ENCODE measurements at places on chromosomes 3 and 15.
A peak's percentile ranks its signal among the peaks of the same experiment; 100 is the strongest.

GRCh38 chr3:25527336-25527735 is 99.3 kb downstream of the RARB start:
- no peak for DNase-seq

DNA sequence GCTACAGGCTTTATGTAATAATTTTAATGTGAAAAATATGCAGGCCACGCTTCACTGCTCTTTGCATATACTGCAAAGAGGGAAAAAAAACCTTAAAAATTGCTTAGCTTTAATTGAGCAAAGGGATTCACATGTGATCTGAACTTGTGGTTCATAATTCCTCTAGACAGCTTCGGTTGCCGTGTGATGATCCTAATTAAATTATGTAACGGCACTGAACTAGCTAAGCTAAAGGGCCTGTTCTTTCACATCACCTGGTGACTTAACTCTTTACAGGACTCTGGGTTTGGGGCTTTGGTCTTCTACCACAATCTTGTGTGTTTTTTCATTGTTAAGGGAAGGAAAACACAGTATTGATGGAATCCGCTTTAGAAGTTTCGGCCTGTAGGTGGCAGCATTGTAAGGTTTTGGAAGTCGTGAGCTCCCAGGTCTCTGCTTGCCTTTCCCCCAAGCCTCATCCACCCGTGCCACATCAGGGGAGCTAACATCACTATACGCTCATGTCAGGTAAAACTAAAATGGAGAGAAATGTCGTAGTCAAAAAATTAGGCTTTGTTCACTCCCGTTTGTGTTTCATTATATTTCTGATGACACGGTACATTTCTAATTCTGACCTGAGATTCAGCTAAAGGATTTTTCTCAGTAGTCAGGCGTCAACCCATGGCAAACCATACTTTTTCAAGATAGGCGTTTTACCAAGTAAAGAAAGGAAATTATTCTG is 205.6 kb upstream of the DPH6 start:
- DNase-seq = peak; percentile 65

GRCh38 chr15:35912196-35912595 is 366.2 kb upstream of the DPH6 start:
- no peak for DNase-seq

DNA sequence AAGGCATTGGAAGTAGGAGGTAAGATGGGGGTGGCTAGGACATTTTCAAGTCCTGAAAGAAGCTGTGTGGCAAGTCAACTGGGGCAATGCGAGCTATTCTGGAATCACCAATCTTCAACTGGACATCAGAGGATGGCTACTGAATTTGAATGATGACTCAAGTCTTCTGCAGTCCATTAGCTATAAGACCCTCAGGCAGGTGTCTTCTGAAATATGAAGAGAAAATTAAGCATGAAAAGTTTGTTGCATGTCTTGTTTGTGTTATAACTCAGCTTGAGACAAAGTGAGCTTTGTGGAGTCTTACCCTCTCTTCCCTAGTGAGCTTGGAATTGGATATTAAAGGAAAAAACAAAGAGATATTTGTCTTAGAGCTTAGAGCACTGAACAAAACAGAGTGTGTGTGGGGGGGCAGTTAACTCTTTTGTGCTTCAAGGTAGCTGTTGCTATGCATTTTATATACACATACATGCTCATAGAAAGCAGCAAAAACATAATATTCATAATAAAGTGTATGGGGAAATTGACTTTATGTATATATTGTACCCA is 979.1 kb downstream of the MCTP2 start:
- DNase-seq = no peak

- DNase-seq = no peak
Observed at GRCh38 chr3:179432451-179432850, 18.8 kb downstream of the GNB4 start.

DNA sequence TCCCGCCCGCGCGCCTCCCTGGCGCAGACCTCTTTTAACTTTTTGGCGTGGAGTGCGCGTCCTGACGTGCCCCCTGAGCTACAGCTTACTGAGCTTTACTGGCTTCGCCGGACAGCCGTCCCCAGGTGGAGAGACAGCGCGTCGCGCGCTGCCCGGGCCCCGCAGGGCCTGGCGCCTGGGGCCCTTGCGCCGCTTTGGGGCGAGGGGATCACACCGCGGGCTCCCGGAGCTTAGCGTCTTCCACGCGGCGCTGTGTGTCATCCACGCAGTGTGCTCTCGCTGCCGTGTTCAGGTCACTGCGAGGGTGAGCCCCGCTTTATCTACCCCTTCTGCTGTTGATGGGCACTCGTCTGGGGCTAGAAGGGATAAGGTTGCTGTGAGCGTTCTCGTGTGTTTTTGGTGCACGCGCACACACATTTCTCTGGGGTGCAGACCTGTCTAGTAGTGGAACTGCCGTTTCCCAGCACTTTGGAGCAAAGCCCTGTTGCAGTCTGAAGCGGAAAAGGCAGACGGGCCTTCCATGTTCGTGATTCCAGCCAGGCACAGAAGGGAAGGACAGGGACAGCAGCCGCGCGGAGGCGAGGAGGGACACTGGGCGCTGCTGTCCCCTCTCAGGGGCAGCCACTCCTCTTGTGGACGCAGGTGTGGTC is 33.1 kb upstream of the ALDH1L1 start:
- DNase-seq = no peak

- DNase-seq = no peak
Observed at GRCh38 chr3:12352253-12352652, 63.4 kb downstream of the PPARG start.

GRCh38 chr15:101053261-101053660 is 134.1 kb downstream of the LRRK1 start:
- DNase-seq = no peak

DNA sequence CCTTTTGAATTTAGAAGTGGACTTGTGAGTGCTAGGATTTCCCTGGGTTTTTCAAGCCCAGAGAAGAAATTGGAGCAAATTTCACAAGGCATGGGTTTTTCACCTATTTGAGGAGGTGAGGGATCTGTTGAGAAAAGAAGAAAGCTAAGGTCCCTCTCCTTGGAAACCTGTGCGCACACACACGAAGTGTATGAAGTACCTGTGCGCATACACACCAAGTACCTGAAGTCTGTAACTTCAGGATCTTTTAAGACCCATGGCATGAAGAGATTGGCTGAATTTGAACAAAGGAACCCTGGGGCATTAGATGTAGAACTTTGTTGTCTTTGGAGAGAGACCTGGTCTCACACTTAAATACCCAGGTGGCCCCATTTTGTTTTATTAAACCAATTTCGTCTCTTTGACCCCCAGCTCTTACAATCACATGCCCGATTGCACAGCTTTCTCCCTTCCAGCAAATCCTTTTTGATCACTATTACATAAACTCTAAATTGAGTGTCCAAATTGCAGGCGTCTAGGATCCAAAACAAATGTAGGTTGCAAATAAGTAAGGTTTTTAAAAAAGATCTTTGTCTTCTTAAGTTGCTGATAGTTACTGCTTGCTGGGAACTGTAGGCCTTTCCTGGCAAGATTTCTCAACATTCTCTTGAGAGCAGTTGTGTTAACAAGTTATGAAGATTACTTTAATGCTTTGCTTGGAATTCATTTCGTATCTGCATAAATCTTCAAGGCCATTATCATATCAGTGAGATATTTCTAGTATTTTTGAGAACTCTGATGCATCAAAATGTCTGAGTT is 64.3 kb downstream of the CMTM8 start:
- no peak for DNase-seq

DNA sequence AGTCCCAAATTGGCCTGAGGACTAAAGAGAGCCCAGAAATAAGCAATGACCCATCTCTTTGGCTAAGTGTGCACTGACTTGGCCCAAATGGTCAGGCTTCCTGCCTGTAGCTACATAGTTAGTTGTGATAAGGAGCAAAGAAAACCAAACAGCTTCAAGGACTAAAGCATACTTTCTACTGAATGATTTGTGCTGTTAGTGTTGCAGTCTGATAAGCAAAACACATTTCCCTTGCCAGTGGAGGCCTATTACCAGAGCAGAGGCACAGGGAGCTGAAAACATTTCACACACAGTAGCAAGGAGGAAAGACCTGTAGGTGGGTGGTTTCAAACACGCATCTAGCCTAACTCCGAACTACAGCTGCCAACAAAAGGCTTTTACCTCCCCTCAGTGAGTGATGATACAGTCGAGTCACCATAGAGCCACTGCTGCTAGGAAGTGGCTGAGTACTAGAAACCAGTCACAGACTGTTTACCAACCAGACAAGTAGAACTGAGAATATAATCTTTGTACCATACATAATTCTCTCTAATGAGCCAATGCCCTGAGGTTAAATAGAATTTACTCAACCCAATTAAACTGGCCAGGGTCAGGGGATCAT is 222.3 kb upstream of the THBS1 start:
- peak; percentile 49 for DNase-seq

- no peak for DNase-seq
Observed at GRCh38 chr3:51712511-51712931, 5.7 kb downstream of the GRM2 start.

DNA sequence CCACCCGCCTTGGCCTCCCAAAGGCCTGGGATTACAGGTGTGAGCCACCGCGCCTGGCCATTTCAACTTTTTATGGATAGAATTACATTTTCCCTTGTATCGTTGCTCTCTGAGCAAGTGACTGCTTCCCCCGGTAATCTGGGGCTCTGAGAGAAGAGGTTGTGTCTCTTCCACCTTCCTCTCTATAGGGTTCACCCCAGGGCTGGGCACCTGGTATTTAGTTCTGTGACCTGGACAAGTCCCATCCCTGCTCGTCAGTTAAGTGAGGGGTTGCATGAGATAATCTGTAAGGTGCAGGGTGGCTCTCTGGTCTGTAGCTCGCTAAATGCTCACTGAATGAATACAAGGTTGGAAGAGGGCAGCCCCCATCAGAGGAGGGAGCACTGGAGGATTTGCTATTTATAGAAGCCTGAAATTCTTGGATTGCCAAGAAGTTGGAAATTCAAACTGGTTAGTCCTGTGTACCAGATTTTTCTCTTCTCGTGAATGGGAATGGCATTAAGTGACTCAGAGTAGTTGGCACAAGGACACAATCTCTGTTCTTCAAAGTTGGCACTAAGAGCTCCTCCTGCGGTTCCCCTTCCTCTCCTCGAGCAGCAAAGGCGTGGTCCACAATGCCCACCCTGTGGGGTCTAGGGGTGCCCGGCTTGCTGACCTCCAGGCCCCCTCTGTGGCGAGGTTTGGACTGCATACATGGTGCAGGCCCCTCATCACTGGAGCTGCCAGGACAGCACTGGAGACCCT is 68.1 kb upstream of the DLG1 start:
- no peak for DNase-seq

- DNase-seq = no peak
Observed at GRCh38 chr3:132710311-132710710, 11.9 kb downstream of the NPHP3 start.

GRCh38 chr15:36897834-36898233 is 202.5 kb downstream of the MEIS2 start:
- DNase-seq = no peak

DNA sequence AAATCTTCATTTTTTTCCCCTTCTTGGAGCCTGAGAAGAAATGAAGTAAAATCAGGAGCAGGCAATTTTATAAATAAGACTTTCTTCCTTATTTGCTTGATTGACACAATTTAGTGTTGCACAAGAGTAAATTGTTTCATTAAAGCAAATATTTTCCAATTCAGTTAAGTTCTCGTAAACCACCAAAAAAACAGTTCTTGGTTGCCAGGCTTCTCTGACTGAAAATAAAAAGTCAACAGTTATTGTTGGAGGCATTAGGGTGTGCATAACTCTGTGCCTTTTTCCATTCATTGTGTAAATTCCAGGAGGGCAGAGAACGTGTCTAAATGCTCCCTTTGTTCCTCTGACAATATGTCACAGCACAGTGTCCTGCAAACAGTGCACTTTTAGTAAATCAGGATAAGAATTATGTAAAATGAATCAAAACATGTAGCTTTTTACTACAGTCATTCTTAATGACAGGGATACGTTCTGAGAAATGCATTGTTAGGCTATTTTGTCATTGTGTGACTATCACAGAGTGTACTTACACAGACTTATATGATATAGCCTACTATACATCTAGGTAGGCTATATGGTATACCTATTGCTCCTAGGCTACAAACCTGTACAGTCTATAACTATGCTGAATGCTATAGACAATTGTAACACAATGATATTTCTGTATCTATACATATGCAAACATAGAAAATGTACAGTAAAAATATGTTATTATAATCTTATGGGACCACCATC is at the start of gene CP:
Gene CP, minus strand, starts transcription at position 47 of the 735 bp plus-strand sequence. Its CDS starts 37 bp downstream, at position 10.
- peak; percentile 57 for DNase-seq

- DNase-seq = no peak
Observed at GRCh38 chr3:96814651-96815567, 515 bp downstream of the EPHA6 start.

- no peak for DNase-seq
Observed at GRCh38 chr15:77185242-77185785, 114.4 kb upstream of the TSPAN3 start.

- peak; percentile 45 for DNase-seq
Observed at GRCh38 chr3:128497305-128498126, 4.5 kb upstream of the GATA2 start.

- DNase-seq = no peak
Observed at GRCh38 chr15:29133791-29134190, 135.8 kb downstream of the NSMCE3 start.

GRCh38 chr3:122825460-122825859 is 30.6 kb downstream of the SLC49A4 start:
- no peak for DNase-seq

- DNase-seq = peak; percentile 74
Observed at GRCh38 chr3:12990781-12991480, 82.3 kb downstream of the IQSEC1 start.

DNA sequence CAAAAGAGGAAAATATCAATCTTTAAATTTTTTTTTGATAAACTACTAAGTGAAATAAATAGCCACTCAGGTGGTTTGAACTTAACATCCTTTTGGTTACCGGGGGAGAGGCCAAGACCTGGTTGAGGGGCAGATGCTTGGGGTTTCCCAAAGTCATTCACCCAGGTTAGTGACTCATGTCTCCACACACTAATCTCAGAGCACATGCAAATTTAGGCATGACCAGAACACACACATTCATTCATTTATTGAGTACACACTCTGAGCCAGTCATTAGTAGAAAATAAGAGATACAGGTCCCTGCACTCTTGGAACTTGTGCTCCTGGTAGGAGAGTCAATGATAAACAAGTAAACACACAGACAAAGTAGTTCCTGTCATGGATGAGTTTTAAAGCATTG is 7.3 kb downstream of the ILDR1 start:
- DNase-seq = peak; percentile 73

- peak; percentile 66 for DNase-seq
Observed at GRCh38 chr3:134707908-134708597, 57.2 kb upstream of the KY start.

GRCh38 chr3:72375237-72376076 is 472.8 kb downstream of the SHQ1 start:
- DNase-seq = no peak

DNA sequence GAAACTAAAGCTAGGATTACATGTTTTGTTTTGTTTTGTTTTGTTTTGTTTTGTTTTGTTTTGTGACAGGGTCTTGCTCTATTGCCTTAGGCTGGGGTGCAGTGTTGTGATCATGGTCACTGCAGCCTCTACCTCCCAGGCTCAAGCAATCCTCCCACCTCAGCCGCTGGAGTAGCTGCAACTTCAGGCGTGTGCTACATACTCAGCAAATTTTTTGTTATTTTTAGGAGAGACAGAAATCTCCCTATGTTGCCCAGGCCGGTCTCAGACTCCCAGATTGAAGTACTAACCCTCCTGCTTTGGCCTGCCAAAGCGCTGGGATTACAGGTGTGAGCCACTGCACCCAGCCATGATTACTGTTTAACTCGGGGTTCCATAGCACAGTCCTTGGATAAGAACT is 50.7 kb downstream of the LRCH3 start:
- DNase-seq = no peak
